ENCODE measurements at places on chromosomes 16 and 17.

DNA sequence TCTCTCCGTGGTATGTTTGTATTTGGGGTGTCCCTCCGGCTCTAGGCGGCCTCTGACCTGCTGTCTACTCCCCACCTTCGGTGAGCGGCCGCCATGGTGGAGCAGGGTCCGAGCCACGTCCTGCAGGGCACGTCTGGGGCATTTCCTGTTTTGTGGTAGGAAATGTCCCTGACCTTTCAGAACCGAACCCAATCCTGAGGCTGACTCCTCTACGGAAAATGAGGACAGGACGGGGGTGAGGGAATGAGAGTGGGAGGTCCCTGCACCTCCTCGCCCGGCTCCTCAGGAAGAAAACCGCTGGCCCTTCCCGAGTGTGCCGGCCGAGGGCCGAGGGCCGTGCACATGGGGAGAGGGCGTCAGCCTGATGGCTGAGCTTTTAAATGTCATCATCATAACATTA lies 45.8 kb downstream of the WDR45B start:
- DNase-seq: no peak

GRCh38 chr16:51756447-51757123 lies 605.5 kb upstream of the SALL1 start:
- no peak for DNase-seq

DNA sequence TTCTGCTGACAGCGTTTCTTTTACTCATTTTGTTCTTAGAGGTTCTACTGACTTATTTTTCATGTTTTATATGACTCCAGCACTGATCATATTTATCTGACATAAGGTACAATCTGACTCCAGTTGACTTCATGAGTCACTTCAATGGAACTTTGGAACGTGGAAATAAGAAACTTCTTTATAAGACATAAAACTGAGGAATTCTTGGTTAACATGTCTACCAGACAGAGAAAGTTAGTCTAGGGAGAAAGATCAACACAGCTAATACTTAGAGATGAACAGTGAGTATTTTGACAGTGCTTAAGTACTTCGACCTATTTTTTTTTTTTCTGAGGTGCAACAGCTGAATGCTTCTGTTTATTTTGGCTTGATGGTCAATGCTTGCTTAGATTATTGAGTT lies 679.5 kb downstream of the KCNJ2 start:
- no peak for DNase-seq

GRCh38 chr16:68402748-68403040 lies 45.6 kb downstream of the SMPD3 start:
- DNase-seq: no peak

DNA sequence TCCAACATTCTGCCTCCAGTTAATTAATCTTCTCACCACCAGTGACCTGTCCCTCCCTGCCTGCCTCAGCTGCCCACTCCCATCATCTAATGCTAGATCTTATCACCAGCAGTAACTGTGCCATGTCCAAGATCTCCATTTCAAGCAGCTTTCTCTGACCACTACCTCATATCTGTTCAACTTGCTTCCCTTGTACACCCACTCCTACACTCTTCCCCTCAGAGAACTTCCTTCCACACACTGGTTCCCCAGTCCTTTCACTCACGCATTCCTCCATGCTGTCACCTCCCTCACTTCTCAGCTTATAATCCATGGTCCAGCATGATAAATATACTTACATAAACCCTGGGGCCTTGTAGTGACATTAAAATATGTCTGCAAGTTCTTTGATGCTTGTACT lies 31.8 kb upstream of the DYNLL2 start:
- DNase-seq: no peak
